CD4-positive, alpha-beta T cell treated with Interferon alpha-2 for 1 hour (primary cell): ENCODE measurements at places on chromosomes 7 and 10.

- no peak for DNase-seq
Observed at GRCh38 chr10:62056698-62057097, 155.2 kb downstream of the ARID5B start.

DNA sequence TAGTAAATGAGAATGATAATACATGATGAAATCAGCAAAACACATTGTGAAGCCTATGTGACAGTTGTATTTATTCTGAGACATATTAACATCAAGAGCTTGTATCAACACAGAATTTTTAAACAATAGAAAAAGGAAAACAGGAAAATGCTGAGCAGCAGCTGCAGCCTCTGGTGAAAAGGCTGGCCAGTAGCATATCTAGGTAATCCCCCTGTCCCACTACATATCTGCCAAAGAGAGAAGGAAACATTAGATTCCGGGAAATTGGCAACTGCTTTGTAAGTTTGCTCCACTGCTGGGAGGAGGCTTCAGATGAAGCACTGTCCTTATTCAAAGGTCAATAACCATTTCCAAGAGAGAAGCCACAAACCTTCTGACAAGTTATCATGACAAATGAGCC lies 89.4 kb downstream of the RALA start:
- no peak for DNase-seq

- DNase-seq, result no peak
Observed at GRCh38 chr10:70515035-70515667, 36.6 kb downstream of the PALD1 start.

GRCh38 chr10:97888641-97889262 lies 39.1 kb downstream of the GOLGA7B start:
- DNase-seq, result no peak

GRCh38 chr10:49784681-49785080 lies 22.6 kb upstream of the OGDHL start:
- no peak for DNase-seq

DNA sequence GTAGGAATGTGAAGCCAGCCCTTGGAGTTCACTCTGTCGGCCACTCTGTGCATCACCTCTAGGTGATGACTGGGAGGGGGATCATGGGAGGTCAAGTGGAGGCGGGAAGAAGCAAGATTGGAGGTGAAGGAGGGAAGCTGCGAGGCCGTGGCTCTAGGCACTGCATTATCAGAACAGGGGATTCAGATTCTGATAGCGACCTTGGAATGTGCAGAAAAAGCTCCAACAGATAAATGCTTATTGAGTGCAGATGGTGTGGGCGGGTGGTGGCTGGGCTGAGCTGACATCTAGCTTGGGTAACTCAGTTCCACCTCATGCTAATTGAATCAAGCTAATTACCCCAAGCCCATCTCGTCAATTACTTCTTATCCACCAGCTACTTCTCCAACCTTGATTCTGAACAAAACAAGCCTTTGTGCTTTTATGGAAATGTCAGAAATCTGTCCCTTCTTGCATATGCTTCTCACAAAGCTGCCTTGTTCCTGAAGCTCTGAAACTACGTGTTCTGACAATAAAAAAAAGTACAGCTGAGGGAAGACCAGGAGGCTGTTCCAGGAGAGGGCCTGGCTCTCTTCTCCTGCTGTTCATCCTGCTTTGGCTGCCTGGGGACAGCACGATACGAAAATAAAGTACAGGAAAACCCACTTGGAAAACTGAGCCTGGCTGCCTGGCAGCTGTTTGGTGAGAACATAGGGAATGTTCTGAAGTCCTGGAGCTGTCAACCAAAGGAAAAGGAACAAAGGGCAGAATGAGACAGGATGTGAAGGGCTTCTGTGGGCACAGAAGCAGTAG lies 27.5 kb downstream of the STRA8 start:
- DNase-seq, result no peak

GRCh38 chr10:19546224-19546623 lies 270.0 kb upstream of the PLXDC2 start:
- no peak for DNase-seq

DNA sequence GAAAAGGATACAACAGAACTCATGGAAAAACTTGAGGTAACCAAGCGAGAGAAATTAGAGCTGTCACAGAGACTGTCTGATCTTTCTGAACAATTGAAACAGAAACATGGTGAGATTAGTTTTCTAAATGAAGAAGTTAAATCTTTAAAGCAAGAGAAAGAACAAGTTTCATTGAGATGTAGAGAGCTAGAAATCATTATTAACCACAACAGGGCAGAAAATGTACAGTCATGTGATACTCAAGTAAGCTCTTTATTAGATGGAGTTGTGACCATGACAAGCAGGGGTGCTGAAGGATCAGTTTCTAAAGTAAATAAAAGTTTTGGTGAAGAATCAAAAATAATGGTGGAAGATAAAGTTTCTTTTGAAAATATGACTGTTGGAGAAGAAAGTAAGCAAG lies 62.1 kb downstream of the AKAP9 start:
- no peak for DNase-seq

- no peak for DNase-seq
Observed at GRCh38 chr10:21207852-21208646, 310.9 kb upstream of the NEBL start.

DNA sequence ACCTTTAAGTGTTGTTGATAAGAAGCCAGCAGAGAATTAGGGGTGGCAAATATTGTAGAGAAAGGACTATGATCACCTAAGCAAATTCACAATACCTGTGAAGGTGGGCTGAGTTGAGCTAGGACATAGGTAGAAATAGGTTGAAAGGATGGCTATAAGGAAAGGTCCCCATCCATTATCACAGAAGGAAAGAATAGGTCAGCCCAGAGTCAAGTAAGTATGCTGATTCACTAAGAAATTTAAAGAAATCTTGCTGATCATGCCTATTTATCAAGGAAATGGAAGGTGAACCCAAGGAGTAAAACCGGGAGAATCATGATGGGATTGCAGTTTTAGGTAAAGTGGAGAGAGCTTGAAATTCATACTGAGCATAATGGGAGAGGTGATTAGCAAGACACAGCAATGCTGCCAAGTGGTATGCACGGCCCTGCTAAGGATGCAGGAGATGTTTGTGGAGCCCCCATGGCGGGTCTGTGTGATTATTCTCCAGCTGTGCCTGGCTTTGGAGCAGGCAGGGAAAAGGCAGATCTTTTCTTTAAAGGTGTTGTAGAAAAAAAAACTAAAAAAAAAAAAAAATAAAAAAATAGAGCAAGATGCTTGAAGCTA lies 399.4 kb downstream of the PLXDC2 start:
- DNase-seq, result no peak

- DNase-seq, result no peak
Observed at GRCh38 chr10:119447823-119448546, 94.5 kb downstream of the RGS10 start.

DNA sequence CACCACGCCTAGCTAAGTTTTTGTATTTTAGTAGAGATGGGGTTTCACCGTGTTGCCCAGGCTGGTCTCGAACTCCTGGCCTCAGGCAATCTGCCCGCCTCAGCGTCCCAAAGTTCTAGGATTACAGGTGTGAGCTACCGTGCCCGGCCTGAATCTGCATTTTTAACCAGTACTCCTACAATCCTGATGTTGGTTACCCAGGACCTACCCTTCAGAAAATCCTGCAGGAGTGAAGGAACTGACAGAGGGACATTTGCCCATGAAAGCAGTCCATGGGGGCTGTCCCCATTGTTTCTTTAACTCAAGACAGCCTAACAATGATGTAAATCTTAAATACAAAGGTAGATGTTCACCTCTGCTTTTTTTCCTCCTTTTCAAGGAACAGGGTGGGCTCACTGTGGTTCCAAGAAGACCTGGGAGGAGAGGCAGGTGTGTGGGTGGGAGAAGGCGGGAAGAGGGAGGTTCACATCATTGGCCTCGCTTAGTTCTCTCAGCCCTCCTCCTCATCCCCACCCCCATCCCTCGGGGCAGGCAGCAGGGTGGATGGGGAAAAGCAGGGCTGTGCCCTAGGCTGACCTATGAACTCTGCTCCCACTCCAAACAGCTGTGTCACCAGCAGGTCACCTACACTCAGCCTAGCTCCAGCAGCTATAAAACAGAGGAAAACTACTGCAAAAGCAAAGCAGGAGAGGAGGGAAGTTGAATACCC lies 13.5 kb downstream of the LRRC20 start:
- DNase-seq, result no peak

DNA sequence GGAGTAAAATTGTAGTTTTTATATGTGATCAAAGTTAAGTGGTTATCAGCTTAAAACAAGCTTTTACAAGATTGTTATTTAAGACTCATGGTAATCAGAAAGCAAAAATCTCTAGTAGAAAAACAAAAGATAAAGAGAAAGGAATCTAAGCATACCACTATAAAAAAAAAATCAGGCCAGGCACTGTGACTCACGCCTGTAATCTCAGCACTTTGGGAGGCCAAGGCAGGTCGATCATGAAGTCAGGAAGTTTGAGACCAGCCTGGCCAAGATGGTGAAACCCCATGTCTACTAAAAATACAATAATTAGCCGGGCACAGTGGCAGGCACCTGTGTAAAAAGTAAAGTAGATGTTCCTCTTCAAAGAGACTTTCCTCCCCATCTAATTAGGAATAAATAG lies 265.9 kb upstream of the NRP1 start:
- DNase-seq, result no peak

DNA sequence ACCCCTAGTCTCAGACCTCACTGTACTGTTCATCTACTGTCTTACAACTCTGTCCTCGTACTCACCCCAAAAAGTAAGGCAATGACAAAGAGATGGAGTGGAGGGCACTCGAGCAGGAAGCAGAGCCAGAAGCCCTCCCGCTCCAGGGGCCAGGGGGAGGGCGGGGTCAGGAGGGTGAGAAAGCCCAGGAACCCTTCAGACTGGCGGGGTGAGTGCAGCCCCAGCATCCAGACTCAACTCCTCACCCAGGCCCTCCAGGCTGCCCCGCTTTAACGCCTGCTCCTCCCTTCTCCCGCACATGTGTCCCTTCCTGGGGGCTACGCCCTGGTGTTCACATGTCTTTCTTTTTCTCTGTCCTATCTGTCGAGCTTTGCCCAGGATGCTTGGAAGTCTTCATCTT lies 66.1 kb downstream of the CALML3 start:
- no peak for DNase-seq

DNA sequence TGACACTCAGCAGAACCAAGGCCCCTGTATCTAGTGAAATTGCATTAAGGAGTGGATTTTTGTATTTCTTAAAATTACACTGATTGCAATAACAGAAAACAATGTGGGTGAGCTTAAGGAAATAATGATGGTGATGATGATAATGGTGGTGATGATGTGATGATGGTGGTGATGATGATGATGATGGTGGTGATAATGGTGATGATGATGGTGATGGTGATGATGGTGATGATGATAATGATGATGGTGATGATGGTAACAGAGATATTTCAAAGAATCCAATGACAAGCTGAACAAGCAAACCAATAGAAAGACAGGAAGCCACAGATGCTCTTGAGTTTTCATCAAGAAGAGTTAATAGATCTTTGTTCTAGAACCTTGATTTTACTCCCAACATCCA lies 630.7 kb upstream of the AUTS2 start:
- DNase-seq, result no peak

- no peak for DNase-seq
Observed at GRCh38 chr7:69335331-69335730, 262.9 kb upstream of the AUTS2 start.

- no peak for DNase-seq
Observed at GRCh38 chr10:12639996-12640944, 290.9 kb downstream of the CAMK1D start.

GRCh38 chr7:76283254-76284159 lies 19.0 kb upstream of the HSPB1 start:
- DNase-seq, result no peak

GRCh38 chr10:34104829-34105572 lies 710.1 kb downstream of the PARD3 start:
- DNase-seq, result no peak

DNA sequence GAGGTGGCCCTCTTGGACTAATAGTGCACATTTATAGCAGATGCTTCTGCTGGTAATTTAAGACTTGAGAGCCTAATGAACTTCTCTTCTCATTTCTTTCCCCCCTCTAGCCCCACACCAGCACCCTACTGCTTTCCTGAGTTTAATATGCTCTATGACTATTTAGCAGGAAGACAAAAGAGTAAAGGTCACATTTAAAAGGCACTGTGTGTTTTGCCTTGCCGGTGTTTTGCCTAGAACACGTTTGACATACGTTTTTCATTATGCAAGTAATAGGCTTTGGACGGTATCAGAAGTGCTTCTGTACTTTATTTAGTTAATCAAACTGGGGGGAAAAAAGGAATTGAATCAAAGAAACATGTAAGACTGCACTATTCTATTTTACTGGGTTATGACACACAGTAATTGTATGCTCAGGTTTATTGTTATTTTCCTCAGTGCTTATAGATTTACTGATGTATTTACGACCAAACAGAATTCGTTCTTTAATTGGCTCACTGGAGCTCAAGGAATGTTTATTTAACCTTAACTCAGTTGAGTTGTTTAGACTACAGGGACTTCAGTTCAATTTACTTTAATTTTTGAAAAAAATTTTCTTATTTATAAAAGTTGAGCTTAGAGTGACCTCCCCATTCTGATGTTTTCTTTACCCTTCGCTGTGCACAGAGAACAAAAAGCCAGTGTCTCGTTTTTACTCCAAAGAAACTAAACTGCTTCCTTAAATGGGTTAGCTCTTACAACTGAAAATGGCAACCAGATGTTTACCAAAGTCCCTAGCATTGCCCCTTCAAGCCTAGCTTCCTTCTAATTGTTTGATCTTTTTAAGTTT lies 35.4 kb downstream of the CPED1 start:
- DNase-seq, result no peak

- DNase-seq, result no peak
Observed at GRCh38 chr7:543501-544337, 24.1 kb upstream of the PDGFA start.

DNA sequence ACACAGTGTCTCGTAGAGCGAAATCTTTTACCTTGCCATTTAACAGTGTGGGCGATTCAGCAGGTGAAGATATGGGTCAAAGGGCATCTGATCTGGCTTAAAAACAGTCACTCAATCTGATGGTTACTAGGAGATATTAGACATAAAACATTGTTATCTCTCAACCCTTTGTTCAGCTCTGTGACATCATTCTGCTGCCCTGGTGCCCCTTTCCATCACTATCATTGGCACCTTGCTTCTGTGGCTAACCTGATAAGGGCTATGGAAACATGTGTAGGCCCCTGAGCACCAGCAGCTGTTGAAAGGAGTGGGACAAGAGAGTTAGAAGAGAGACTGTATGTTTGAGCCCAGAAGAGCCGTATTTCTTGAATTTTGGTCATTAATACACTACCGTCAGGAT lies 650.3 kb downstream of the PHTF2 start:
- DNase-seq, result no peak

DNA sequence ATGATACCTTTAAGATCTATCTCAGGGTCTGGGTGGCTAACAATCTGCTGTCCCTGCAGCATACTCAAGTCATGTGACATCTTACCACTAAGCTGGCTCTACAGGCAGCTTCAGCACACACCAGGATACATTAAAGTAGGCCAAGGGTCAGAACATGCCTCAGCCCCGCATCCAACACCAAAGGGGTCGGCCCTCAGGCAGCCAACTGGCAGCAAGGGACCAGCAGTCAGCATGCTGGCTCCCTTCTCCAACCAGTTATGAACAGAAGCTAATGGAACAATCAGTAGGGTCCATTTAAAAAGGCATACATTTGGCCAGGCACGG lies 37.1 kb downstream of the FAM53B start:
- DNase-seq, result no peak
